Activated CD4-positive, alpha-beta T cell treated with anti-CD3 and anti-CD28 coated beads, Interleukin-10, Interleukin-2, amounts not matched to agents 100 ng/mL and 50 ng/mL, durations not matched to agents 16 hours and 8 hours (primary cell): ENCODE measurements at places on chromosomes 5 and 9.

- DNase-seq, result no peak
Measured at GRCh38 chr9:115350548-115350947, 232.6 kb upstream of the TNC start.

GRCh38 chr9:99783799-99784198 is 37.9 kb upstream of the NR4A3 start:
- no peak for DNase-seq

DNA sequence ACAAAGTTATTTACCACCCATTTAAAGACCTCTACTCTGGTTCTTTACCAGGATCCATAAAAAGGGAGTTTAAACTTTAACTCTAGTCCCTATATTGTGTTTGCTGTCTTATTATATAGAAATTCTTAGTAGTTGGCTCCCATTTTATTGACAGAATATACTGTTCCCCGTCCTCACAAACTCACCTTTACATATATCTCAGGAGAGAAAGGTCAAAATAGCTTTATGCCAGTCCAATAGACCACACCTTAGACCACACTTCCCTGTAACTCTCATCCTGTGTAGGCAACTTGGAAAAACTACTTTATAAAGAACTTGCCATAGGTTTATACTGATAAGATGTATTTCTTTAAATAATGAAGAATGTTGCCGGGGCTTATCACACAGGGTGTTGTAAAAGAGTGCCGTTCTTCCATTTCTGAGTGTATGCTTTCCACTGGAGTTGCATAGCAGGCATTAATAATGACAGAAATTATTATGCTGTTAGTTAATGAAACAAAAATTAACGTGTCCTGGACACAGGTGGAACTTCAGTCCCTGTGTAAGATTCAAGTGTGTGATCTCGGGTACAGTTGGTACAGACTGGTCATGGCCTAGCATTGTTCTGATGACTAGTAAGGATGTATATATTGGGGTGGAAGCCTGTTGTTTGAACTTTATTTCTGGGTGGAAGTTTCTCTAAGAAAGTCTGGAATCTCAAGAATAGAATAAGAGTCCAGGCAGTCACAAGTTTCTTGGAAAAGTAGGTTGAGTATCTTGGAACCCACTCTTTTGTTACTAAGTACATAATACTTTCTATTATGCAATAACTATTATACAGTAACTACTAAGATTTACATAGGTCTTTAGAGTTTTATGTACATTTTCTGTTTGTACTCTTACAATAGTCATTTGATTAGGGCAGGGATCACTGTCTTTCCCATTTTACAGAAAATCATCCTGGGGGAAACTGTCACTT is 33.0 kb upstream of the SPINK14 start:
- no peak for DNase-seq

DNA sequence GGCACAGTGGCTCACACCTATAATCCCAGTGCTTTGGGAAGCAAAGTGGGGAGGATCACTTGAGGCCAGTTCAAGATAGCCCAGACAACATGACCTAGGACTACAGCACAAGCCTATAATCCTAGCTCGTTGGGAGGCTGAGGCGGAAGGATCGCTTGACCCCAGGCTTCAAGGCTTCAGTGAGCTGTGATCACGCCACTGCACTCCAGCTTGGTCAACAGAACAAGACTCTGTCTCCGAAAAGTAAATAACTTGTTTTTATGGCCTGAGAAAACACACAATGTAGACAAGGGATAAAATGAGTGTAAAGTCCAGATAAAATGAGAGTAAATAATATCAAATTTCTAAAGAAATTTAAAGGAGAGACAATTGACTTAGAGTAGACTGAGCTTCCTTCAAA is 26.3 kb downstream of the SHLD3 start:
- no peak for DNase-seq

DNA sequence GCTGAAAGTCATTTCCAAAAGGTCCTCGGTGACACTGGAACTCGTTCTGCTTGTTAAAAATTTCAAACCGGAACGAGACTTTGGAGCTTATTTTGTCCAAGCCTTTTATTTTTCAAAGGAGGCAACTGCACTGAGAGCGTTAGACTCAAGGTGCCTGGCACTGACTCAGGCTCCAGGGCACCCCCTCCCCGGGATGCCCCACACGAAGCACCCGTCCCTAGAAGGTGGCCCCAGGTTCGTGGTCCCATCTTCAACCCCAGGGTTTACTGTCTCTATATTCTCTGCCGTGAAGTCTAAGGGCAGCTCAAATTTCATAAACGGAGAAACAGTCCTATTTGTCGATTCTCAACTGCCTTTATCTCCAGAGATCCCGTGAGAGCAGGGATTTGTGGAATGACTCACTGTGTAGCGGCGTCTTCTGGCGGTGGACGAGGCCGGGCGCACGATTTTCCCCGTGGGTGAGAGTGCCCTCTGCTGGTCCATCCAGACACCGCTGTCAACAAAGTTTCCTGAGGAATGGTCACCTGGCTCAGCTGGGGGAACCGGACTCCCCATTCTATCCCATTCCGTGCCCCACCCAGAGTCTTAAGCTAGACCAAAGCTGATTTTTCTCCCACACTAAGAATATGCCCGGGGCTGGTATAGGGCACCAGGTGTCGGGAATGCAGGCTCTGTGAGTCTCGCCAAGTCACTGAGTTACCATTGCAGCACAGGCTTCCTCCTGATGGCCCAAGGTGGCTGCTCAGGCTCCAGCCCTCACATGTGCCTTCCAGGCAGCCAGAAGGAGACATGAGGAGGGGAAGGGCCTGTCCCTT is 27.1 kb upstream of the SLC6A19 start:
- peak; percentile 52 for DNase-seq

GRCh38 chr5:140631831-140632365 is 1.1 kb downstream of the CD14 start:
- peak; percentile 22 for DNase-seq

DNA sequence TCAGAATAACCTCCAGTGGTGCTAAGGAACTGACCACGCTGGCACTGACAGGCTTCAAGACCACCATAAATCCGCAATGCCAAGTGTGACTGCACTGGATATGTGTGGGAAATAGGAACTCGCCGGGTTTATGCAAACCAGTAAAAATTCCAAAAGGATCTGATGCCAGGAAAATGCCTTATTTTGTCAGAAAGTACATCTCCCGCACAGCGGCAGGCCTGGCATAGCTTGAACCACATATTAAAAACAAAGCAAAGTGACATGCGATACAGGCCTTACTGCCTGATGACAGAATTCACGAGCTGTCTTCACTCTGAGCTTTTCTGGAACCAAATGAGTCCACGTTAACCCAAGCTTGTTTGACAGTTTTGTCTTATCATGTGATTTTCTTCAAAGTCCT is 139.6 kb downstream of the GLIS3 start:
- no peak for DNase-seq

DNA sequence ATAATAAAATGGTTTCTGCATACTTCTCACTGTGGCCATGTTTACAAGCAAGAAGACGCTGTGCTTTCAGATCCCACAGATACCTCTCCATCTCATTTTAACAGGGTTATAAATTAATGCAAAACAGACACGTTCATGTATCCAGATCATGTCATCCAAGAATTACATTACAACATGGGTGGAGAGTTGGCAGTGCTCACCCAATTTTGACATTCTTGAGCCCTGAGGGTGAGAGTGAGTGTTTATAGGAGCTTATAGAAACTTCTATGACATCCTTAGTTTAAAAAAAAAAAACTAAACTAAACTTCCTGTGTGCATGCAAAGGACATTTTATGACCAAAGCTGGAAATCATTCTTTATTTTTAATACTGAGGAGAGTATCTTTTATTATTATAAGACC is 9.1 kb downstream of the PRKACG start:
- no peak for DNase-seq

- no peak for DNase-seq
Measured at GRCh38 chr5:52491818-52492217, 295.9 kb upstream of the ITGA1 start.

- DNase-seq, result no peak
Measured at GRCh38 chr9:134680393-134681060, 38.9 kb downstream of the COL5A1 start.

DNA sequence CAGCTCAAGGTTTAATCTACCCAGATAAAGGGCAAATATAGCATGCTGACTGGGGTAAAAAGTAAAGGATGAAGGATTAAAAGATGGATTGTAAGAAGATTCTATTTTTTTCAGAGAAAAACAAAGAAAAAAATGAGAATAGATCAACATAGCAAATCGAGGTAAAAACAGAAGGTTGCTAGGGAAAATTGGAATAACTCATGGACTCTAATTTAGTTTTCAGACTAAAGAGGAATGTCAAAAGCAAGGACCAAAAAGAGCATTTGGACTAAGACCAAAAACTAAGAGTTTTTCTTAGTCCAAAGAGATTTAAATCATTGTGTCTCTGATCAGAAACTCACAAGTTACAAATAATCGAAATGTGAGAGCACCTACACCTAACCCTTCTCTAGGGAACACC is 250.7 kb upstream of the PTPRD start:
- no peak for DNase-seq

GRCh38 chr5:14145435-14146334 is 2.5 kb downstream of the TRIO start:
- DNase-seq, result no peak

DNA sequence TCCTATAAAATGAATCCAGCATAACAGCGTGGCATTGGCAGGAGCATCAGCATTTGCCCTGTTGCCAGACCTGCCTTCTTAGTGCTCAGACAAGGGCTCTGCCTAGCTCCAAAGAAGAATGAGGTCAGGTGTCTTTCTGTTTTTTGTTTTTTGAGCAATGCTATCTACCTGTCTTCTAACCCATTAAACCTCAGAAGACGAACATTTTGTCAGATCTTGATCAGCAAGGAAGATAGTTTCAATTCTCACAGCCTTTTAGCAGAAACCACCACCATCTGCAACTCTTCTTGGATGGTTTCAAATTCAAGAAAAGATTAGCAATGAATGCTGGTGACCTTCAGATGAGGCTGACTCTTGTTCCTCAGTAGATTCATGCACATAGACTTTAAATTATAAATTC is 103.5 kb upstream of the IQGAP2 start:
- peak; percentile 2 for DNase-seq

DNA sequence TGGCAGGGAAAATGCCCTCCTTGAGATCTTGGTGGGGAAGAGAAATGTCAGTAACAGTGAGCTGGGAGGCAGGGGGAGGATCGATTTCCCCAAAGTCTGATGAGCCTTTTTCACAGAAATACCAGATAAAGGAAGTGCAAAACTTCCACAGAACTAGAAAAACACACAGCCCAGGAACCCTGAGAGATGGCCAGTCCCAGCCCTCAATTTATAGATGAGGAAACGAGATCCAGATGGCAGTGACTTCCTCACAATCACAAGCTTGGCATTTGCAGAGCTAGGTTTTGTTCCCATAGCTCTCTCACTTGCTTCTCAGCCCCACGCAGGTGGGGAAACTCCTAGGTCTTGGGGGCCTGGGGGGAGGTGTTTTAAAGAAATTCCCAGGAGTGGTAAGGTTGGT is 3.8 kb upstream of the GGTA1 start:
- no peak for DNase-seq

GRCh38 chr5:150209099-150209635 is 19.3 kb downstream of the SLC6A7 start:
- DNase-seq, result no peak

- DNase-seq, result no peak
Measured at GRCh38 chr5:116557669-116558271, 16.9 kb downstream of the SEMA6A start.

DNA sequence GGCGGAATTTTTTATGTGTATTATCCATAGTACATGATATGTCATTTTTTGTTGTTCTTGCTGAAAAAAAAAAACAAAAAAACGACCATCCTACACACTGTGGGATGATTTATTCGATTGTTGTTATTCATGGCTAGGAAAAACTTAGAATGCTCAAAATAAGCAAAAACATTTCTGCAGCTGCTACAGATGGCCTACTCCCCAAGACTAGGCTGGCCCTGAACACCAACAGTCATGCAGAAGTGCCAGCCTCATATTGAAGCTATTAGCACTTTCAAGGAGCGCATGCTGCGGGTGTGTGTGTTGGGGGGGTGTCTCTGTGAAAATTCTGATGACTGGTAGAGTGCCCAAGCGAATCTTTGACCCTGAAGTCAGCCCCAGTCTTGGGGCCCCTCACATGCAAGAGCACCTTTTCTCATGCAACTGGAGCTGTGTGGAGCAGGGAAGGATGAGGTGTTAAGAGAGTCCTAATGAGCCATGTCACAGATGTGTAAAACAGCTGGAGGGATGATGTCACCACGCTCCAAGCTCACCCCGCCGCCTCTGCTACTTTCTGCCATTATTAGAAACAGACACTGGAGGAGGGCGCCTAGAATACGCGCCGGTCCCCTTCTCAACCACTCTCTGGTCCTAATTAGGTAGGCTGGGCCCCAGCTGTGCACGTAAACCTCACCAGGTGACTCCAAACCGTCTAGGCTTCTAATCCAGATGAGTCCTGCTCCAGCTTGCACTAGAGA is 61.0 kb upstream of the SMIM23 start:
- no peak for DNase-seq

DNA sequence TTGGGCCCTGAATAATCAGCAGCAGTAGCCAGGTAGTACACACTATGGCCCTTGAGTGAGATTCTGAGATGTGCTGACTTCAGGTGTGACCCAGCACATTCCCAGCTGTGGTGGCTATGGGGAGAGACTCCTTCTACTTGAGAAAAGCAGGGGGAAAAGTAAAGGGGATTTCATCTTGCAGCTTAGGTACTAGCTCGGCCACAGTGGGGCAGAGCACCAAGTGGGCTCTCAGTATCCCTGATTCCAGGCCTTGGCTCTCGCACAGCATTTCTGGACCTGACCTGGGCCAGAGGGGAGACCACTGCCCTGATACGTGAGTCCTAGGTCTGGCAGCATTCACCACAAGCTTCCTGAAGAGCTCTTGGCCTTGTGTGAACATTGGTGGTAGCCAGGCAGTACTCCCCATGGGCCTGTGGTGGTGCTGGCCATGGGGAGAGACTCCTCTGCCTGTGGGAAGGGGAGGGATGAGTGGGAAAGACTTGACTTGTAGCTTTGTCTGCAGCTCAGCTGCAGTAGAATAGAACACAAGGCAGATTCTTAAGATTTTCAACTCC is 27.6 kb downstream of the PTGS1 start:
- no peak for DNase-seq

GRCh38 chr9:21708856-21709255 is 93.6 kb upstream of the MTAP start:
- no peak for DNase-seq

DNA sequence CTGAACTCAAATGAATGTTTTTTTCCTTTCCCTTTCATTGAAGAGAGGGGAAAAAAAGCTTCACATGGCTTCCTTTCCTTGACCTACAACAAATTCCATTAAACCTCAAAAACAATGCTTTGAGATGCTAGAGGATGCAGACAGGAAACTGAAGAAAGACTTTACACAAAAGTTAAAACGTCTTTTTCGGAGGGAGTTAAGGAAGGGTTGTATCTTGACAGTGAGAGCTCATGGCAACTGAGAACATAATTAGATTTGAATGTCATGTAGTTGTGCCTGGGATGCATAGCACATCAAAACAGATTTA is 66.4 kb downstream of the EBF1 start:
- no peak for DNase-seq
